ENCODE measurements at places on chromosomes 7 and 10. TPM values are rescaled to one million over a fixed set of nuclear protein-coding genes. Genes with fewer than 3 reads are reported as not detected.

DNA sequence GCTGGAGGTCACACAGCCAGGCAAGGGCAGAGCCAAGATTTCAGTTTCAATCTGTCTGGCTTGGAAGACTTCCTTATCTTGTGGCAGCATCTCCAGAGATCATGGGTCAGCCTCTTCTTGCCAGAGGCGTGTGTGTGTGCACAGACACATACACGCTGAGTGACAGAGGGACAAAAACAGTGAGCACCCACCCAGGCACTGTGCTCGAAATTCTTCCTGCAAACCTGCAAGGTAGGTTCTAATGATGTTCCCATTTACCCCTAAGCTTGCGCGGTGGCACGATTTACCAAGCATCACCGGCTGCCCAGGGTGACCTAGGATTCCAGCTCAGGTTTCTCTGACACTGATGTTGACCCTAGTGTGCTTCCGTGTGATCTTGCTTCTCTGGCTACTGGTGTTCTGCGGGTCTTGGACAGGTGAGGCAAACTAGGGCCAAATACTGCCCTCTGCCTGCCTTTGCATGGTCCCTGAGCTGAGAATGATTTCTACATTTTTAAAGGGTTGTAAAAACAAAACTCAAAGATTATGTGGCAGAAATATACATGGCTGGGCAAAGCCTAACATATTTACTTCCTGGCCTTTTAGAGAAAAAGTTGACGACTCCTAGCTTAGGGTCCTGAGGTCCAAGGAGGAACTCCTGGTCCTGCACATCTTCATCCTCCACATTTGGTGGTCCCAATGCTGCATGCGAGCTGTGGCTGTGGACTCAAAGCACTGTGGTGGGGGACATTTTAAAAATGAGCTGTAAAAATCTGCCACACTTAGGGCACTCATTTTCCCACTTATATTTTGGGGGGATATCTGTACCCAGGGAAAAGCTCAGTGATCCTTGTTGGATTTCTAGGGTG is 268.5 kb downstream of the RPS24 start:
- DNase-seq, result peak; percentile 28

DNA sequence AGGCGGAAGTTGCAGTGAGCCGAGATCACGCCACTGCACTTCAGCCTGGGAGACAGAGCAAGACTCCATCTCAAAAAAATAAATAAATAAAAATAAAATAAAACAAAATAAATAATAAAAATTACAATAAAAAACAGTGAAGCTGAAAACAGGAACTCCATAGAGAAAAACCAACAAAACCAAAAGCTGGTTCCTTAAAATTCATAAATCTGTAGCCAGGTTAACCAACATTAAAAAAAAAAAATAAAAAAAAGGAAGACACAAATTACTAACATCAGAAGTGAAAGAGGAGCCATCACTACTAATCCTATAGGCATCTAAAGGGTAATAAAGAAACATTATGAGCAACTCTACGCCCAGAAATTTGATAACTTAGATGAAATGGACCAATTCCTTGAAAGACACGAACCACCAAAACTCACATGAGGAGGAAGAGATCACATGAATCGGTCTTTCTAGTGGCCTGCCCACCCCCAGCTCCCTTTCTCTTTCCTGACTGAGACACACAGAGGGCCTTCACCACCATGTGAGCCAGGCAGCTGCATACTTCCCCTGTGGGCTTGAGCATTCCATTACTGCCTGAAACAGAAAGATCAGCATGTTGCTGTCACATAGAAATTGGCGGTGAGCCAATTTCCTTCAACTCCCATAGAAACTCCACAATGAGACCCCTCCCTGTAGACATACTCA is 208.7 kb downstream of the MAD1L1 start:
- DNase-seq, result no peak

- DNase-seq, result no peak
Measured at GRCh38 chr7:6293202-6293601, 20.8 kb upstream of the CYTH3 start.

DNA sequence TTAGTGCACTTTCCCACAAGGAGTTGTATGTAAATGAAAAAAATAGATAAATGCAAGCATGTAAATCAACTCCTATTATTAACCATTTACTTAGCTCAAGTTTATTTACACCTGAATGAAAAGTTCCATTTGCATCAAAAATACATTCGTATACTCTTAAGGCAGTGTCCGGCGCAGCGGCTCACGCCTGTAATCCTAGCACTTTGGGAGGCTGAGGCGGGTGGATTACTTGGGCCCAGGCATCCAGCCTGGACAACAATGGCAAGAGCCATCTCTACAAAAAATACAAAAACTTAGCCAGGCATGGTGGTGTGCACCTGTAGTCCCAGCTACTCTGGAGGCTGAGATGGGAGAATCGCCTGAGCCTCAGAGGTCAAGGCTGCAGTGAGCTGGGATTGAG is 4.2 kb upstream of the IDI2 start:
- no peak for DNase-seq

GRCh38 chr10:78960316-78960800 is 108.4 kb upstream of the ZMIZ1 start:
- DNase-seq, result peak; percentile 76

DNA sequence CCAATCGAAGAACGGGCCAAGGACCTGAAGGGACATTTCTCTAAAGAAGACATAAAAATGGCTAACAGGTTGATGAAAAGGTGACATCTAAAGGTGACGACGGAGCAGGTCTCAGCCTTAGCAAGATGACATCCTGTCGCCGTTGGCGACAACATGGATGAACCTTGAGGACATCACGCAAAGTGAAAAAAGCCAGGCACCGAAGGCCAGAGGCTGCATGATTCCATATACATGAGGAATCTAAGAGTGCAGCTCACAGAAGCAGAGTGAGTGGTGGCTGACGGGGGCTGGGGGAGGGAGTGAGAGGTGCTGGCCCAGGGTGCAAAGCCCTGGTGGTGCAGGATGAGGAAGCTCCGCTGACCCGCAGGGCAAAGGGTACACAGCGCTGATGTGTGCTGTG is 34.1 kb upstream of the NKX6-2 start:
- DNase-seq, result no peak

Gene UBE2D1
- total RNA-seq, result 15.3 TPM

Gene YAE1
- total RNA-seq, result 42.2 TPM

All from G401 (cell line).